ENCODE measurements at places on chromosomes 2 and 18.

DNA sequence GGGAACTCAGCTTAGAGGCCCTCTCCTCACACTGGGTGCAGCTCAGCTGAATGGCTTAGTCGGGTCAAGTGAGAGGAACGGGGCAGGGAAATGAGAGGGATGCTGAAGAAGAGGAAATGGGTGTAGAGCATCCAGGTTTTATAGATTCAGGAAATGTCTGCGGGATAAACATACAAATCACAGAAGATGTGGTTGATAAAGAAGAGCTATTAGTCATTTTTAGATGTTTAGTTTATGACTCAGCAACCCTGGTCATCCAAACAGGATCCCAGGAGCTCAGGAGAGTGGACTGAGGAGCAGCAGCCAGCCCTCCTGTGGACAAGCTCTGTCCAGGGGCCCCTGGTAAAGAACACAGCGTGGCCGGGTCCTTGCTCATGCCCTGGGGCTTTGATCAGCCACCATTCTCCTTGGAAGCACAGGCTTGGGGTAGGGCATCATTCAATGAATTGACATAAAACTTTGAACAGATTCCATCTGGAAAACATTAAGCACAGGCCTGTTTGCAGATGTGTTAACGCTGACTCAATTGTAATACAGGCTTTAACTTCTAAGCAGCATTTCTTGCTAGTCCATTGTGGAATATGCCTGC lies 83.0 kb downstream of the NPAS2 start:
- DNase-seq: no peak

GRCh38 chr2:240348522-240348921 lies 86.9 kb upstream of the GPC1 start:
- DNase-seq: no peak

DNA sequence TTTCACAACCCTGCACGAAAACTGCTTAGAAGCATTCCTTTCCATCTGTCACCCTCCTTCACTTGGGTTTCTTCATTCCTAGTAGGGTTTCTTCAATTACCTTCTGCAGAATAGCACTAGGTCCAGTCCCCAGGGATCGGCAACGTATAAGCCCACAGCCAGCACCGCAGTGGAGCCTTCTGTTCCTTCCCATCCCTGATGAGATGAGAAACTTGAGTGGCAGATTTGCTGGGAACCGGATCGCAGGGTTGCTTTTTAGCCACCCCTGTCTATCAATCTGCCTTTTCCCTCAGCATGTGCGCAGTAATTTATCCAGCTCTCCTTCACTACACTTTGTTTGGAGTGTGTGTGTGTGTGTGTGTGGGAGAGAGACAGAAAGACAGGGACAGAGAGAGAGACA lies 94.2 kb downstream of the CD8B2 start:
- no peak for DNase-seq

- DNase-seq: no peak
Observed at GRCh38 chr2:20363578-20363977, 12.9 kb upstream of the PUM2 start.

GRCh38 chr2:58688813-58689212 lies 447.7 kb upstream of the FANCL start:
- DNase-seq: no peak
